ENCODE measurements at places on chromosomes 2 and 18.

DNA sequence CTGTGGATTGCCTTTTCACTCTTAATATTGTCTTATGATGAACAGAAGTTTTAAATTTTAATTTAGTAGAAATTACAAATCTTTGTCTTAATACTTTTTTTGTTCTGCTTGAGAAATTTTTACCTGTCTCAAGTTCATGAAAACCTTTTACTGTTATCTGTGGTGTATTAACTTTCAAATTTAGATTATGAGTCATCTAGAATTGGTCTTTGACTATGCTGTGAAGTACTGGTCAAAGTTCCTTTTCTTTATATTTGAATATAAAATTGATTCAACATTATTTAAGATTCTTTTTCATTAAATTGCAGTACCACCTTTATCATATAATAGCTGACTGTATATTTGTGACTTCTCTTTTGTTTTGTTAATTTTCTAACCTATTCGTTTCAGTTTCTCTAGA lies 1385.5 kb upstream of the ZEB2 start:
- DNase-seq, result no peak

DNA sequence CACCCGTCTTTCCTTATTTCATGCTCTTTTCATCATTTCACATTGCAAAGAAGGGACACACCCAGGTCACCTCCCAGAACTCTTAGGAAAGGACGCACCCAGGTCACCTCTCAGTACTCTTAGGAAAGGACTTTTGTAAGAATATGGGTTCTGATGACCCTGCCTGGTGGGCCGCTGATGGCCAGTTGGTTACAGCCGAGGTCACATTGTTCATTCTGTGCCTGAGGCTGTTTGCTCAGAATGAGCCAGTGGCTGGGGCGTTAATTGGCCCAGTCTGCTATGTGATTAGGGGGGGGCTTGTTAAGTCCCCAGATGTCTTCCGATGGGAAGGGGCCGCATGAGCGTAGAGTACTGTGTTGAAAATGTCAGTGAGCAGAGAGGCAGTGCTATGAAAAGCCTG lies 9.4 kb downstream of the MLPH start:
- DNase-seq, result no peak

GRCh38 chr2:29657674-29658073 lies 263.7 kb downstream of the ALK start:
- no peak for DNase-seq

GRCh38 chr2:219906114-219907010 lies 278.9 kb downstream of the SLC4A3 start:
- DNase-seq, result no peak

DNA sequence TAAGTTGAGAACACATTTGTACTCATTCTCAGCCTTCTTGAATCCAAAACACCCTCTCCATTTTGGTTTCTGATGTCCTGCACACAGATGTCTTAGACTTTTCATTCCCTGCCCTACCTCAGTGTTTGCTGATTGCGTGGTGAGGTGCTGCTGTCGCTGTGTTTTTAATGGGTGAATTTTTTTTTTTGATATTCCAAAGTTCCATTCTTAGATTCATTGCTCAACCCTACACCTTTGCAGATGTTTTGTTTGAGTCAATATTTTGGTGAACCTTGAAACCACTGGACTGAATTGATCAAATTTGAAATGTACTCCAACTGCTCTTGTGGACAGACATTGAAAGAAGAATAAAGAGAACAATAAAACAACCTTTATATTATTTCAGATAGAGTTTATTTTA lies 130.4 kb upstream of the DSEL start:
- DNase-seq, result no peak

DNA sequence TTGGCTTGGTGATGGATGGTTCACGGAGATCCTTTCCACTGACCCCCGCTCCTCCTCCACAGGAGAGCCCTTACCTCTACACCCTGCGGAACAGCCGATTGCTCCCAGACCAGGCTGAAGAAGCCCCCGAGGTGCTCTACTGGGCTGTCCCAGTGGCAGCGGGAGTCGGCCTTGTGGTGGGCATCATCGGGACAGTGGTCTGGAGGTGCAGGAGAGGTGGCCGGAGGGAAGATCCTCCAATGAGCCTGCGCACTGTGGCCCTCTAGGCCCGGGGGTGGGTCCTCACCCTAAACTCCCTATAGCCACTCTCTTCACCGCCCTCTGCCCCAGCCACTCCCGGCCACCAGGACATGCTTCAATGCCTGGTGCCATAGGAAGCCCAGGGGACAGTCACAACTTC lies 108.8 kb upstream of the PPP1CB start:
- no peak for DNase-seq

- DNase-seq, result peak; percentile 49
Measured at GRCh38 chr2:43714164-43714563, 37.9 kb upstream of the C1GALT1C1L start.

GRCh38 chr2:9832586-9832985 lies 10.7 kb upstream of the TAF1B start:
- DNase-seq, result peak; percentile 80

DNA sequence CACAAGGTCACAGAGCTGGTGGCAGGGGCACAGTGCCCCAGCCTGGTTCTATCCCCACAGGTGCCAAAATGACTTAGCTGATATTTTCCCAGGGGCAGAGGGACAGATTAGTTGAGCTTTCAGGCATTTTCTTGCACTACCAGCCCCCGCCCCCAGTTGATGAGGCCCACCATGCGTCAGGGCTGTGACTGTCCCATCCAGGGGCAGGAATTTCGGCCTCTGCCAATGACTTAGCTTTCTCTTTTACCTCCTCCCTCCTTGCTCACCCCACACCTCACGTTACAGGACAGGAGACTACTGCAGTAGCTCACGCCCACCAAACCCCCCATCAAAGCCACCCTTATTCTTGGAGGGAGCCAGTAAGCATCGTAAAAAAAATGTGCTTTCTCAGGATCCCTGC lies 31.5 kb downstream of the MRO start:
- no peak for DNase-seq

DNA sequence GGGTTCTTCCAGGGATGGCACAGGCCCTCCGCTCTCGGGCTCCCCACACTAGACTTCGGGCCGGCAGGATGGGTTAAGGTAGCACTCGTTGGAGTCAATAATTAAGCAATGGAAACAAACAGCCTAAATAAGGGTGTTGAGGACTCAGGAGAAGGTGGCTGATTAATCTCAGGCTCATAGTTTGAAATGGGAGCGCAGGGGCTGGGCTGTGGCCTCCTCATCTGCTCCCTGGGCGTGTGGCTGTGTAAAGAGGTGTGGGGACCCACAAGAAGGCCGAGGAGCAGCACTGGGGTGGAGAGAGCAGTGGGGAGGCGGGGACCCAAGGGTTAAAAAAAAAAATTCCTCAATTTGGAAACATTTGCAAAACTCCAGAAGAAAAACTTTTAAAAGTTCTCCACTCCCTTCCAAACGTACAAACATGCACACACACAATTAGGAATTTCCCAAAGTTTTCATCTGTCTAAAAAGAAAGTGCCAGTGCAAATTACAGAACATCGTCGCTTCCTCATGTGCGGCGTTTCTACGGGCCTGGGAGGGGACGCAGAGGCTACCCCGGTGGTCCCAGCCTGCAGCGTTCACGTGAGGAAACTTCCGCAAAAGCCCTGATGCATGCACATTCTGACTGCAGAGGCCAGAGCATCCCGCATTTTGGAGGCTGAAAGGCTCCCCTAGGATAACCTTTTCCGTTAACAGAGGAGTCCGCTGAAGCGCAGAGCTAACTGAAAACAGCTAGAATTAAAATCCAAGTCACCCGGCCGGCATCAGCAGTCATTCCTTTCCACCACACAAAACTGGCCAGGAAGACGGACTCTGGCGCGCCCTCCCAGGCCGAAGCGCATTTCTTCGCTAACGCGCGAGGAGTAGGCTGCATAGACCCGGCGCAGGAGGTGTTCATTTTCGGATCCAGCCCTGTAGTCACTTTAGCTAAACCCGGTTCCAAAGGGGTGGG lies 1.0 kb upstream of the TUBB6 start:
- DNase-seq, result peak; percentile 73

- no peak for DNase-seq
Measured at GRCh38 chr2:163351966-163352365, 383.8 kb downstream of the FIGN start.

GRCh38 chr18:26617151-26617554 lies 68.8 kb upstream of the KCTD1 start:
- DNase-seq, result peak; percentile 19
